ENCODE measurements at places on chromosomes 12 and 14. TPM values are rescaled to one million over a fixed set of nuclear protein-coding genes. Genes with fewer than 3 reads are reported as not detected.
A peak's percentile ranks its signal among the peaks of the same experiment; 100 is the strongest.

The CEP170B gene
- 42.3 TPM for total RNA-seq

DNA sequence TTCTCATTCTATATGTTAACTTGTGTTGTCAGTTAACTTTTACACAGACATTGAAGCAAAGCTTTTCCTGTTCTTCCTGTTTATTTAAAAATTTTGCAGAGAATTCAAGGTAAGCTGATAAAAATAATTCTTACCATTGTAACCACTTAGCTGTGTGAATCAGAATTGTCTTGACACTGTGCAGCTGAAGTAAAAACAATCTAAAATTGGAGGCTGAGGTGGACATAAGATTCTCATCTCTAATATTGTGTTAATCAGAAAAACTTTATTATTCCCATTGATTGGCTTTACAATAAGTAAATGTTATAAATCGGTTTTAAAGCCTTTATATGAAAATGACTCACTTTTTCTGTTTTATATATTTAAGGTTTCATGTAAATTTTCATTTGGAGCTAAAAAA is 240.3 kb upstream of the PLEKHG7 start:
- no peaks in the 10 kb centered on the region for H3K27me3 ChIP-seq
- no peak overlapping the region for H3K4me3 ChIP-seq
- H3K36me3 ChIP-seq = no peaks in the 10 kb centered on the region

DNA sequence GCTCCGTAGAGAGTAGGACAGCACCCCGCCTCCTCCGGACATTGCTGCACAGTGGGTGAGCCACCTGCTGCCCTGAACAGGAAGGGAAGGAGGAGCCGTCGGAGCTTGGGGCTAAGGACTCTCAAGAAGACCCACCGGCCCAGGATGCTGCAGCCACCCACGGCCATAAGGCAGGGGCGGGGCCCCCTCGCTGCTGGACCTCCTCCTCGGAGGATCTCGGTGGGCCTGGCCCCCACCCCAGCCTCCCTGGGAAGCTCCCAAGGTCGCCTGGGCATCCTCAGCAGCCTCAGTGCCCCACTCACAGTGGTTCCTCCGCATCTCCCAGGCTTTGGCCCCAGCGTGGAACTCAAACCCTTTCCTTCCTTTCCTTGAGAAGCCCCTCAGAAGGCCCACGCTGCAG is 68.6 kb upstream of the DIO3 start:
- no peak overlapping the region for H3K27ac ChIP-seq
- no peak overlapping the region for H3K4me3 ChIP-seq
- peaks cover 26% of the 10 kb centered on the region for H3K27me3 ChIP-seq
- H3K4me1 ChIP-seq = no peaks in the 10 kb centered on the region

GRCh38 chr14:47261350-47261749 is 414.1 kb downstream of the MDGA2 start:
- H3K4me3 ChIP-seq = no peak overlapping the region
- H3K36me3 ChIP-seq = no peaks in the 10 kb centered on the region
- no peak overlapping the region for H3K27ac ChIP-seq
- DNase-seq = no peak
- no peaks in the 10 kb centered on the region for H3K4me1 ChIP-seq

DNA sequence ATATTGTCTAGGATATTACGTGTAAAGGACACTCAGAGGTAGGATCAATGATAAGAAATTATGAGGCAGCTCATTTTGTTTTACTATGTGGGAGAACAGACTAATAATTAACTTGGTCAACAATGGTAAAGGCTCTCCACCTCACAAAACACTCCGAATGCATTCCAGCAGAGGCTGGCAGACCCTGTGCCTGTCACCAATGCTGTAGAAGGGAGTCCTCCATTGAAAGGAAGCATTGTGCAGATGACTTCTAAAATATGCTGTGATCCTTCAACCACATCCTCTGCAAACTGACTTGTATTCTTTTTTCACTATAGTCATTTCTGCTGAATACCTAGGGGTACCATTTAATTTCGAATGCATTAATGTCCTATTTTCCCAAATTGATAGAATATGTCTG is 119.6 kb upstream of the EEA1 start:
- no peak for DNase-seq
- H3K4me3 ChIP-seq = no peak overlapping the region
- no peaks in the 10 kb centered on the region for H3K27me3 ChIP-seq
- no peaks in the 10 kb centered on the region for H3K36me3 ChIP-seq
- no peaks in the 10 kb centered on the region for H3K4me1 ChIP-seq
- no peak overlapping the region for H3K27ac ChIP-seq

DNA sequence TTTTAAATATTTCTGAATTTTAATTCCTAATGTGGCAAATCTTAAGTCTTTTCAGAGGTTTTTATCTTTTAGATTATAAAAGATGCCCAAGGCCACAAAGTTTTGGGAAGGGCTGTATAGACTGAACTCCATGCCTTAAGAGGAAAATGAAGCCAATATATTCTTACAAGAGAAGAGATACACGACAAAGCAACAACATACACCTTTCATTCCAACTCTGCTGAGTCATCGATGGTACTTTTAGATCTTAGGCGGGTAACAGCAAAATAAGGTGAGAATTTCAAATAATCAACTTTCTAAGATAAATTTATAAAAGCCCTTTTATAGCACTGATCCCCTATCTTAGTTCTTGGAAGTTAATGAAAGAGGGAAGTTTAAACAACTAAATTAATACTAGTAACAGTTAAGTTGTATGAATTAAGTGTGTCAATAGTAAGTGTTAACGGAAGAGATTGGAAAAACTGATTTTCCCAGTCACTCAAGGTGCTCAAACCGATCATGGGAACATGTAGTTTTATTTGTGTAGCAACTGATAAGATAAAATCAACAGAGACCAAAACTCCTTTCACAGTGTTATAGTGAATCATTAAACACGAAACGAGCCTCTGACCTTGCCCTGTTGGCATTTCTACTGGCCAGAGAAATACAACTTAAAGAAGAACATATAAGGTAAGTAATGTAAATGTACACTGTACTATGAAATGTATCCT is 18.8 kb upstream of the PIK3C2G start:
- H3K36me3 ChIP-seq = no peaks in the 10 kb centered on the region
- no peak for DNase-seq
- no peaks in the 10 kb centered on the region for H3K27me3 ChIP-seq
- no peak overlapping the region for H3K27ac ChIP-seq
- no peaks in the 10 kb centered on the region for H3K4me1 ChIP-seq

- peaks cover 52% of the 10 kb centered on the region for H3K36me3 ChIP-seq
- H3K27ac ChIP-seq = peak overlapping the region; percentile 94
- no peaks in the 10 kb centered on the region for H3K27me3 ChIP-seq
- peaks cover 64% of the 10 kb centered on the region for H3K4me1 ChIP-seq
Observed at GRCh38 chr12:109462868-109463692, 14.0 kb downstream of the KCTD10 start.

DNA sequence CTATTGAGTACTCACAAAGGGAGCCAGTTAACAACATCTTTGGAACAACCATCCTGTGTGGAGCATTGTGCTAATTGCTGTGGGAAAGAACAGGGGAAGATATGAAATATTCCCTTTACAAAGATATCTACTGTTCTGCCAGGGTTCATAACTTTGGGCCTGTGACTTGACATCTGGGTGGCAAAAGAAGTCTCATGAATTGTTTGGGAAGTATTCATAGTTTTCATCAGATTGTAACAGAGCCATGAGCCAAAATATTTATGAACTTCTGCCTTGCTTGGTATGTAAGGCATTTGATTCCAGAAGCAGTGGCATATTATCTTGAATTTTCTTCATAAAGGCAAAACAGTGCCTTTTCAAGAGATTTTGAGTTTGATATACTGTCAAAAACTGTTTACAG is 816.2 kb downstream of the DIO2 start:
- H3K4me1 ChIP-seq = no peaks in the 10 kb centered on the region
- no peak for DNase-seq
- no peak overlapping the region for H3K4me3 ChIP-seq
- no peaks in the 10 kb centered on the region for H3K27me3 ChIP-seq
- no peaks in the 10 kb centered on the region for H3K36me3 ChIP-seq
